ENCODE measurements at places on chromosomes 6 and 20. TPM values are rescaled to one million over a fixed set of nuclear protein-coding genes. Genes with fewer than 3 reads are reported as not detected.
A peak's percentile ranks its signal among the peaks of the same experiment; 100 is the strongest.

GRCh38 chr6:144066741-144067484 is 28.5 kb downstream of the SF3B5 start:
- peak; percentile 56 for DNase-seq
- peaks cover 5% of the 10 kb centered on the region for H3K27me3 ChIP-seq
- H3K4me3 ChIP-seq, result no peak overlapping the region
- peaks cover 44% of the 10 kb centered on the region for H3K4me1 ChIP-seq

DNA sequence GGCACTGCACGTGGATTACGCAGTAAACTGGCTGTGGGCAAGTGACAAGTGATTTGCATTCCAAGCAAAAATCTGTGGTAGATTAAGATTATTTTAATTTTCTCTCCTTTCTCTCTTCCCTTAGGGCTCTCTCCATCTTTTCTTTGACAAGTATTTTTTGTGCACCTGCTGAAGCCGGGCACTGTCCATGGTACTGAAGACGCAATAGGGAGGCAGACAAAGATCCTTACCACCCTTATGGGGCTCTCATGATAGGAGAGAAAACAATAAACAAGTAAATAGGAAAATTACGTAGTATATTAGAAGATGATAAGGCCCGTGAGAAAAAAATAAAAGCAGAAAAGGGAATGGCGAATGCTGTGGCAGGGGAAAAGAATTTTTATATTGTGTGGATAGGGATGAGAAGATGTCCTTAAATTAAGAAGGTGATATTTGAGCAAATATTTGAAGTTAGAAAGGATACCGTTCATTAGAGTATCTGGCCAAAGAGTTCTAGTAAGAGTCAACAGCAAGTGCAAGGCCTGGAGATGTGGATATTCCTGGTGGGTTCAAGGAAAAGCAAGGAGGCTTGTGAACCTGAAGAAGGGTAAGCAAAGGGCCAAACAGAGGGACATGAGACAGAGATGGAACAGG is 146.0 kb downstream of the LAMP5 start:
- no peak for DNase-seq
- H3K27ac ChIP-seq, result no peak overlapping the region
- H3K36me3 ChIP-seq, result no peaks in the 10 kb centered on the region
- H3K4me3 ChIP-seq, result no peak overlapping the region
- no peaks in the 10 kb centered on the region for H3K4me1 ChIP-seq
- no peaks in the 10 kb centered on the region for H3K27me3 ChIP-seq

DNA sequence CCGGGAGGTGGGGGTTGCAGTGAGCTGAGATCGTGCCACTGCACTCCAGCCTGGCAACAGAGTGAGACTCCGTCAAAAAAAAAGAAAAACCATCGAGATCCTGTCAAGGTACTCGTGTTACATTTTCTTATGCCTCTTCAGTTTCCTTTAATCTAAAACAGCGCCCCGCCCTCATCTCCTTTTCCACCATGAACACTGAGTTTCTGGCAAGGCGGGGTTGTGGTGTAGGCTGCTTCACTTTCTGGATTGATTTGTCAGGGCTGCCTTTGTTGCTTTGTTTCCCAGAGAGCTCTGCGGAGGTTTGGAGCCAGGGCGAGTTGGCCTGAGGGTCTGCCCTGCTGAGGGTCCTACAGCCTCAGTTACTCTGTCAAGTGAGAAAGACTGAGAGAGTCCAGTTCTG is 8.9 kb downstream of the ITPR3 start:
- H3K27ac ChIP-seq, result peak overlapping the region; percentile 24
- H3K27me3 ChIP-seq, result no peaks in the 10 kb centered on the region
- DNase-seq, result no peak

GRCh38 chr20:46027245-46027853 is 1.7 kb upstream of the SLC12A5 start:
- DNase-seq, result peak; percentile 54
- peaks cover 63% of the 10 kb centered on the region for H3K27me3 ChIP-seq
- no peak overlapping the region for H3K4me3 ChIP-seq
- peaks cover 9% of the 10 kb centered on the region for H3K4me1 ChIP-seq
- no peak overlapping the region for H3K27ac ChIP-seq

DNA sequence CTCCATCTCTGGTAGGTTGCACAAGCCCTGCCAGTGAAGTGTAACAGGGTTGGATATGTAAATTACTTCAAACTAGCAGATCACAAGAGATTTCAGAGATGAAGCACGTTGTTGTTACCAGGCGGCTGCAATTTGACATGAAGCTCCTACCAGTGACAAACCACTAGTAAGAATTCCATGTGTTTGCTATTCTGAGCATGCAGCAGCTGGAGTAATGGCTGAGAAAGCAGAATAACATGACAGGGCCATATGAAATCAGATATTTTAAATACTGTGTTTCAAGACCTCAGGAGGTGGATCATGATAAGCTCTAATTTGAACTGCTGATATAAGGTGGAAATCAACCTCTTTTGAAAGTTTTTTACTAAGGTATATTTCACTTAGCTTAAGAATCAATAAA is 11.4 kb downstream of the RIN2 start:
- H3K27me3 ChIP-seq, result peaks cover 3% of the 10 kb centered on the region
- DNase-seq, result no peak
- H3K36me3 ChIP-seq, result no peaks in the 10 kb centered on the region
- no peak overlapping the region for H3K4me3 ChIP-seq

GRCh38 chr6:87903323-87903722 is 144.3 kb upstream of the SPACA1 start:
- no peak overlapping the region for H3K27ac ChIP-seq
- peaks cover 30% of the 10 kb centered on the region for H3K27me3 ChIP-seq
- no peak overlapping the region for H3K4me3 ChIP-seq
- peaks cover 3% of the 10 kb centered on the region for H3K36me3 ChIP-seq
- H3K4me1 ChIP-seq, result peaks cover 18% of the 10 kb centered on the region

DNA sequence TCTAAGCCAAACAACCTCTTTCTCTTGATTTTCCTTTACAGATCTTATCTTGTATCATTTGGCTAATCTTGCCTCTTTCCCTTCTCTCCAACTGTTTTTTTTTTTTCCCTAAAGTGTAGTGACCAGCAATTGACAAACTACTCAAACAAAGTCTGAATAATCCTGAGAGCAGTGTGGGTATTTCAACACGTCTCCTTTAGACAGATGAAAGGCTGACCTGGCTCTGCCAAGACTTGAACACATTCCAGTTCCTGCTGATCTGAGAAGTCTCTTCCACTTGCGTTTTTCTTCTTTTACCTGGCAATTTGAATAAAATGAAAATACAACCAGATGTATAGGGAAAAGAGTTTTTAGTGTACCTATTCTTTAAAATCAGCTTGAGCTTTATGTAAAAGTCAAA is 168.4 kb downstream of the GJA10 start:
- H3K4me1 ChIP-seq, result peaks cover 11% of the 10 kb centered on the region
- no peak for DNase-seq
- peaks cover 18% of the 10 kb centered on the region for H3K36me3 ChIP-seq
- no peak overlapping the region for H3K4me3 ChIP-seq

POM121L2 gene
- total RNA-seq, result not detected

DNA sequence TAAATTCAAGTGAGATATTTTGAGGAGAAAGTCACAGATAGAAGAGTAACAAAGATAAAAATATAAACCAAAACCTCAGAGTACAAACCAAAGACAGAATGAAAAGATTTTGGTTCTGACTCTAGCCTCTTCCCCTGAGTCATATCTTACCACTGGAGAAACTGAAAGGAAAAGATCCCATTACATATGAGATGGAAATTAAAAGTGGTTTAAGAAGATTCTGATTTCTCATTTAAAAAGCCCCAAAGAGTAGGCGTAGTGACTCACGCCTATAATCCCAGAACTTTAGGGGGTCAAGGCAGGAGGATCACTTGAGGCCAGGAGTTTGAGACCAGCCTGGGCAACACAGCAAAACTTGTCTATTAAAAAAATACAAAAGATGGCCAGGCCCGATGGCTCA is 30.6 kb downstream of the SPINT4 start:
- no peak overlapping the region for H3K27ac ChIP-seq
- peaks cover 9% of the 10 kb centered on the region for H3K4me1 ChIP-seq
- no peak overlapping the region for H3K4me3 ChIP-seq
- no peaks in the 10 kb centered on the region for H3K36me3 ChIP-seq
- no peak for DNase-seq

DNA sequence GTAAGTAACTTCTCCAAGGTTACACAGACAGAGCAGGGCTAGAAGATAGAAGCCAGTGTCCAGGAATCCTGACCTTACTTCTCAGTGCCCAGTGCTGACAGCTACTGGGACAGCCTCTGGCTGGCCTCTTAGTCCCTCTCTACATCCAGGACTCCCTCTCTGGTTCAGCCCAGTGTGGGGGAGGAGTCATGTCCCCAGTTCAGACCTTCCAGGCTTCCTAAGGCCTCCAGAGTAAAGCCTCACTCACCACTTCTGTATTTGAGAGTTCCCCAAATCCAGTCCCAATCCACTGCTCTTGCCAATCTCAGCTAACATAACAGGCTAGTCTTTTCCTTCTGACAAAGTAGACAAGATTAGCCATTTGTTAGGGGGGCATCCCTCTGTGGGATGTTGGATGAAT is 36.9 kb upstream of the EPB41L1 start:
- H3K36me3 ChIP-seq, result no peaks in the 10 kb centered on the region
- no peaks in the 10 kb centered on the region for H3K4me1 ChIP-seq
- no peak overlapping the region for H3K4me3 ChIP-seq
- peaks cover 27% of the 10 kb centered on the region for H3K27me3 ChIP-seq
- H3K27ac ChIP-seq, result no peak overlapping the region
- DNase-seq, result no peak

GRCh38 chr6:125123051-125123450 is 30.5 kb upstream of the TPD52L1 start:
- no peaks in the 10 kb centered on the region for H3K4me1 ChIP-seq
- no peak for DNase-seq
- H3K36me3 ChIP-seq, result no peaks in the 10 kb centered on the region
- no peaks in the 10 kb centered on the region for H3K27me3 ChIP-seq

GRCh38 chr20:58374027-58374850 is 14.8 kb upstream of the VAPB start:
- peaks cover 14% of the 10 kb centered on the region for H3K27me3 ChIP-seq
- no peak for DNase-seq
- no peaks in the 10 kb centered on the region for H3K4me1 ChIP-seq
- H3K4me3 ChIP-seq, result no peak overlapping the region

GRCh38 chr6:107714104-107714503 is 110.0 kb downstream of the SCML4 start:
- peak overlapping the region; percentile 36 for H3K27ac ChIP-seq
- no peak overlapping the region for H3K4me3 ChIP-seq
- peaks cover 54% of the 10 kb centered on the region for H3K4me1 ChIP-seq
- peaks cover 17% of the 10 kb centered on the region for H3K36me3 ChIP-seq
- no peak for DNase-seq

TTLL9 gene
- total RNA-seq, result not detected

RAMACL gene
- 0.14 TPM for total RNA-seq

- H3K36me3 ChIP-seq, result no peaks in the 10 kb centered on the region
- no peak overlapping the region for H3K27ac ChIP-seq
- no peaks in the 10 kb centered on the region for H3K27me3 ChIP-seq
- H3K4me3 ChIP-seq, result no peak overlapping the region
Measured at GRCh38 chr20:36548006-36548315, 6.6 kb downstream of the MYL9 start.

DNA sequence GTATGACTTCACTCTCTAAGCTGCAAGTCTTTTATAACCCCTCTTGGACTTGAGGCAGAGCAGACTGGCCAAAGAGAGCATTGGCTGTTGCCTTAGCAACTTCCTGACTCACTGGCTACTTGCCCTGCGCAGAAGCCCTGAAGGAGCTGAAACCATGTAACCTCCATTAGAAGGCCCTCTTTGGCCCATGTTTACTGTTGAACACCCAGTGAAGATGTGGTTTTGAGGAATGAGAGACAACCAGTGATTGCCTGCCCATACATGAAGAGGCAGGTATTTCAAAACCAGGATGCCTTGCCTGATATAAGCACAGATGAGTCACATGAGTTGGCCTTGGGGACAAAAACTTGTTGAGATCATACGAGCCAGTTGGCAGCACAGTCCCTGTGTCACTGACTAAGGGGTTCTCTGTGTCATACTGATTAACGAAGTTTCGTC is 182.5 kb downstream of the EDN1 start:
- no peak overlapping the region for H3K4me3 ChIP-seq

DNA sequence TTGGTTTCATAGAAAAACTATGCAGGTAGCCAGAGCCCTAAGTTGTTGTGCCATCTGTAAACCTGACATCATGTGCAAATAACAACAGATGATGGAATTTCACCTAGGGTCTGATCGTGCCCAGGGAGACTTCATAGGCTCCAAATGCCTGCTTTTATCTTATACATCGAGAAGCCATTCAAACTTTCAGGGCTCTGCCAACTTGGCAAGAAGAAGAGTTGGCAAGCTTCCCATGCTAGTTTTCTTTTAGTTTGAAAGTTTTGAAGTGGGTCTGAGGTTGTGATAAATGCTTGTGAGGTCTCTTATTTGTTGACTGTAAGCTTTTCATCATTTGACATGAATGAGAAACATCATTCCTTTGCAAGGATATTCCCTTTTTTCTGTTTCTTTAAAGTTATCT is 175.4 kb upstream of the FLRT3 start:
- H3K4me1 ChIP-seq, result no peaks in the 10 kb centered on the region
- no peak for DNase-seq
- no peaks in the 10 kb centered on the region for H3K36me3 ChIP-seq
- no peaks in the 10 kb centered on the region for H3K27me3 ChIP-seq
- no peak overlapping the region for H3K4me3 ChIP-seq
- no peak overlapping the region for H3K27ac ChIP-seq

DNA sequence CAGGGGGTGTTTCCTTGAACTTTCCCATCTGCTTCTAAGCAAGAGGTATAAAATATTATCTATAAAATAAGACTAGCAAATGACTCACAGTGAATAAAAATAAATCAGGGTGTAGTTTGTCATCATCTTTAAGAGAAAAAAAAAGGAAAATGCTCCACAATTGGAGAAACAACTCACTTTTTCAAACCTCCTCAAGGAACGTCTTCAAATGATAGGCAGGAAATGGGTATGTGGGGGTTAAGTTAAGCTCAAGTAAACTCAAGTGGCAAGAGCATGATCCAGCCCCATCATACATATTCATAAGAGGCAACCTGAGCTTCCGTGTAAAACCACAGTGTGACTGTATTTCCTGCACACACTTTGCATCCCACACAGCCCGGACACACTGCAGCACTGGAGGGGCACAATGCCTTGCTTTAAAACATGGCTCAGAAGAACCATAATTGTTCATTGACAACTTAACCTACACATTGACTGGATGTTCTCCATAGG is 58.5 kb upstream of the CEP85L start:
- H3K4me3 ChIP-seq, result peak overlapping the region; percentile 96
- peaks cover 61% of the 10 kb centered on the region for H3K4me1 ChIP-seq
- H3K36me3 ChIP-seq, result peaks cover 18% of the 10 kb centered on the region

PET117 gene
- total RNA-seq, result 11.4 TPM

CRIP3 gene
- total RNA-seq, result 0.50 TPM

Data from activated CD8-positive, alpha-beta memory T cell treated with anti-CD3 and anti-CD28 coated beads, Interleukin-2, amount 10 ng/mL, durations not matched to agents 7 days and 5 days (primary cell).